ENCODE measurements at places on chromosomes 16 and 17.

- DNase-seq: no peak
These were observed 52.4 kb upstream of the PMFBP1 start for GRCh38 chr16:72224260-72224768.

DNA sequence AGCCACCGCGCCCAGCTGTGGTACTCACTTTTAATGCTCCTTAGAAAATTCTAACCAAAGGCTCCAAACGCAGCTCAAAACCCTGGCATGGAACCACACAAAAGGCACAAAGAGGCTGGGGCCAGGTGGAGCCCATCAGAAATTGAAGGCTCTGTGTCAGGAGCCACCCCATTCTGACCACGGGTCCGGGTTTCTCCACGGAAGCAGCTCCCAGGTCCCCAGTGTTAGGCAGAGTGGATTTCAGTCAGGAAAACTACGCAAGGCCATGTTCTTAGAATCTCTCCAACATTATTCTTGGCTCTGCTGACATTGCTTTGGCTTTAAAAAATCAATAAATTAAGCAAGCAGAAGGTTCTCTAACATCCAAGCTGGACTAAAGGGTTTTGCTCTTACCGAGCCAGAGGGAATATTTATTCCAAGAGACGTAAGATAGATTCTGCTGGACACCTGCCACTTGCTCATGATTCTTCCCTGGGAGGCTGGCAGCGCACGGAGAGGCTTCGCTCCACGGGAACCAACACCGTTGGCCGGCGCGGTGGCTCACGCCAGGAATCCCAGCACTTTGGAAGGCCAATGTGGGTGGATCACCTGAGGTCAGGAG is 93.5 kb downstream of the NXN start:
- DNase-seq: no peak

GRCh38 chr17:73694491-73694890 is 50.2 kb upstream of the SDK2 start:
- DNase-seq: no peak

DNA sequence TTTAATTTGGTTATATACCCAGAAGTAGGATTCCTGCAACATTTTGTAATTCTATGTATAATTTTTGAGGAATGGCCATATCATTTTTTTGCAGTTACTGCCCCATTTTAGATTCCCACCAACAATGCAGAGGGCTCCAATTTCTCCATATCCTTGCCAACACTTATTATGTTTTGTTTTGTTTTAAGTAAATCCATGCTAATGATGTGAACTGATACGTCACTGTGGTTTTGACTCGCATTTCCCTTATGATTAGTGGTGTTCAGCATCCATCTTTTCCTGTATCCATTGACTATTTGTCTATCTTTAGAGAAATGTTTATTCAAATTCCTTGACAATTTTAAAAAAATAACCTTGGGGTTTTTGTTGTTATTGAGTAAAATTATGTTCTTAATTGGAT is 826.4 kb downstream of the CDH11 start:
- DNase-seq: no peak

- no peak for DNase-seq
These were observed 50.5 kb downstream of the GPR139 start for GRCh38 chr16:20023190-20023589.

- no peak for DNase-seq
These were observed 240.9 kb downstream of the ENGASE start for GRCh38 chr17:79315358-79316105.

- peak; percentile 46 for DNase-seq
These were observed 140.6 kb downstream of the CDK5R1 start for GRCh38 chr17:32627239-32627996.

DNA sequence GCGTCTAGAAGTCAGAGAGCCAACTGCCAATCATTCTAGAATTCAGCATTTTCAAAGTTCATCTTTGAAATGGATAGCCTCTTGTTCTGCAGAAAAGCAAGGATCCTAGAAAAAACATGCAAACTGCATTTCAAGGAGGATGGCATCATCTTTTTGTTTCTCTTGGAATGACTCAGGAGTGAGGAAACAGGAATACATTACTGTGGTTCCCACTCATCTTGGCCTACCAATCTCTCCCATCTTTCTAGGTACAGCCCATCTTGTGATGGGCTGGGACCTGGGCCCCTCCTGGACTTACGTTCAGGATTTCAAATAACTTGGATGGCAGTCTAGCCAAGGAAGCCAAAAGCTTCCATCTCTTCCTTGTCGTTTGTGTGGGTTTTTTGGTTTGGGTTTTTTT is 363.4 kb downstream of the CDH13 start:
- DNase-seq: no peak

GRCh38 chr17:82320956-82321927 is 3.8 kb upstream of the CD7 start:
- DNase-seq: no peak

DNA sequence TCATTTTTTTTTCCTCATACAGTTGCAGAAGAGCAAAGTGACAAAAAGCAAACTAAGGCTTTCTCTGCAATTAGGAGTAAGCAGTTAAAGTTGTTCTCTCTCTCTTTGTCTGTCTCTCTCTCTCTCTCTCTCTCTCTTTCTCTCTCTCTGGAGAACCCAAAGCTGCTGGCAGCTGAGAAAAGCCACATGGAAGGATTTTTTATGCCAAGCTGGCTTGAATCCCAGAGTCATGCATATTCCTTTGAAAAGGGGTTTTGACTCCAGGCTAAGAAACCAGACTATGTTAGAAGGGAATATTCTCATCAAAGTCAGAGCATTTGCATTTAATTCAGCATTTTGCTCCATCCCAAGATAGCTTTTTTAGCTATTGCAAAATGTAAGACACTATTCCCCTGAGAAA is 1114.2 kb upstream of the GOT2 start:
- DNase-seq: peak; percentile 2

- DNase-seq: no peak
These were observed 1.2 kb downstream of the KRTAP2-3 start for GRCh38 chr17:41058741-41059140.

All from substantia nigra (tissue), 51 donors.